ENCODE measurements at places on chromosomes 13 and 19. TPM values are rescaled to one million over a fixed set of nuclear protein-coding genes. Genes with fewer than 3 reads are reported as not detected.

PCDH8 gene
- total RNA-seq, result not detected

ZNF709 gene
- total RNA-seq, result 1.1 TPM

CFD gene
- total RNA-seq, result 9.9 TPM

GDF15 gene
- total RNA-seq, result 349 TPM

CHERP gene
- total RNA-seq, result 1.3 TPM

FSD1 gene
- total RNA-seq, result 12.7 TPM

CLC gene
- 7.8 TPM for total RNA-seq

ZNF471 gene
- not detected for total RNA-seq

FUT2 gene
- total RNA-seq, result not detected

SIRT2 gene
- 58.1 TPM for total RNA-seq

NCR1 gene
- total RNA-seq, result not detected

FUT3 gene
- total RNA-seq, result not detected

GAS6 gene
- total RNA-seq, result 29.4 TPM

CEACAM8 gene
- total RNA-seq, result not detected

NRTN gene
- total RNA-seq, result 15.0 TPM

S1PR5 gene
- 4.6 TPM for total RNA-seq

CPT1C gene
- 21.2 TPM for total RNA-seq

MYDGF gene
- total RNA-seq, result 379 TPM

MEGF8 gene
- 36.8 TPM for total RNA-seq

ZNF790 gene
- total RNA-seq, result 8.4 TPM

NLRP11 gene
- total RNA-seq, result 0.14 TPM

MADCAM1 gene
- total RNA-seq, result not detected

TRAPPC2B gene
- total RNA-seq, result 34.3 TPM

RDH8 gene
- not detected for total RNA-seq

GRIK5 gene
- total RNA-seq, result not detected

ZNF524 gene
- 31.0 TPM for total RNA-seq

KL gene
- total RNA-seq, result not detected

TUBA3C gene
- not detected for total RNA-seq

UBE2L5 gene
- not detected for total RNA-seq

RNF225 gene
- total RNA-seq, result not detected

KLK6 gene
- total RNA-seq, result not detected

IRGC gene
- total RNA-seq, result not detected

ZNF625 gene
- not detected for total RNA-seq
